ENCODE measurements at places on chromosomes 6 and 20.

GRCh38 chr6:139112561-139112960 is 22.3 kb upstream of the HECA start:
- no peak for DNase-seq

GRCh38 chr6:126020305-126021050 is 34.1 kb downstream of the TRMT11 start:
- no peak for DNase-seq

GRCh38 chr20:33568378-33568777 is 78.5 kb downstream of the CBFA2T2 start:
- DNase-seq: no peak

- peak; percentile 4 for DNase-seq
These were observed 14.3 kb upstream of the LAMP5 start for GRCh38 chr20:9500121-9500520.

DNA sequence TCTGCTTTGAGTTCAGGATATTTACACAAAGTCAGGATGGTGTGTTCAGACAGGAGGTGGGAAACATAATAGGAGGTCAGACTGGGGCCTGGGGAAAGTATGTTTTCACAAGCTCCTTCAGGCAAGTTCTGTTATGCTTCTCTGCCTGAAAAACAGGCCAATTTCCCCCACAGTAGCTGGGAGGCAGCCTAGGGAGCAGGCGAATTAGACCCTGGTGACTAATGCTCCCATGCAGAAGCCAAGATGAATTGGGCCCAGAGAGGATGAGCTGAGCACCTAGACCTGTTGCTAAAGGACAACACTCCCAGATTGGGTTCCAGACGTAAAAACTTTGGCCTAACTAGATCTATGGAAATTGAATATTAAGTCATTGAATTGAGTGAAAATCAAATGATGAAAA is 142.2 kb upstream of the MAP3K7 start:
- DNase-seq: no peak

GRCh38 chr6:6885521-6886170 is 222.1 kb upstream of the RREB1 start:
- no peak for DNase-seq

GRCh38 chr6:143164565-143165105 is 103.9 kb downstream of the AIG1 start:
- DNase-seq: no peak

DNA sequence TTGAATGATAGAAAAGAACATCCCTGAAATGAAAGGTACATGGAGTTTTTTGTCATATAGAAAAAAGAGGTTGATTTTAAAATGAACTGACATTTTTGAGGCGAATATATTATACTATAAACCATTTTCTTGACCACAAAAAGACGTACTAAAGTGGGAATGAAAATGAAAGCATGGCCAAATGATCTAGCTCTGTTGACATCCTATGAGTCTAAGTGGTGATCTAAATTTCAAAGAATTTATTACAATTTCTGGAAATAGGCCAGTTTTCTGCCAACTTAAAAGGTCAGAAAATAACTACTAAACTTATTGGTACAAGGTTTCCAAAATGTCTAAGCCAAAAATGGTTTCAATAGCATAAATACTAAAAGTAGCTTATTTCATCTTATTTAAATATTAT is 536.8 kb downstream of the EYS start:
- peak; percentile 30 for DNase-seq

- no peak for DNase-seq
These were observed 12.1 kb upstream of the SMOC2 start for GRCh38 chr6:168428863-168429262.

- peak; percentile 77 for DNase-seq
These were observed 71.4 kb upstream of the TULP1 start for GRCh38 chr6:35583893-35584688.

GRCh38 chr20:35146299-35146919 is 727 bp downstream of the EDEM2 start:
- peak; percentile 79 for DNase-seq

GRCh38 chr6:16723826-16724225 is 37.4 kb downstream of the ATXN1 start:
- DNase-seq: peak; percentile 70

- no peak for DNase-seq
These were observed 6.5 kb downstream of the CD24 start for GRCh38 chr6:106967936-106968555.

DNA sequence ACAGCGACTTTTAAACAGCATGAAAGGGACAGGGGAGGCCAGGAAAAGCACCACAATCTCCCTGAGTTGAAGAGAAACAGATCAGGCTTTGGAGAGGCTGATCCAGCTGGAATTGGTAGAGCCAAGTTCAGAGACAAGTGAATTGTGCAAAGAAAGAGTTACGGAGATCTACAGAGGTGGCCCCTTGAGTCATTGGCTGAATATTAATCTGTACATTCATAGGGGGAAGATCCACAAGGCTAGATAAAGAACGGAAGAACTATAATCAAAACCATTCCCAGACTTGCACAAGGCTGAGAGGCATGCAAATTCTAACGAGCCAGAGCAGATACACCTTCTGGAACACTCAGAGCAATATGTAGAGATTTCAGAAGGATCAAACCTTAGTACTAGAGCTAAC is 14.2 kb upstream of the FOXQ1 start:
- DNase-seq: no peak

DNA sequence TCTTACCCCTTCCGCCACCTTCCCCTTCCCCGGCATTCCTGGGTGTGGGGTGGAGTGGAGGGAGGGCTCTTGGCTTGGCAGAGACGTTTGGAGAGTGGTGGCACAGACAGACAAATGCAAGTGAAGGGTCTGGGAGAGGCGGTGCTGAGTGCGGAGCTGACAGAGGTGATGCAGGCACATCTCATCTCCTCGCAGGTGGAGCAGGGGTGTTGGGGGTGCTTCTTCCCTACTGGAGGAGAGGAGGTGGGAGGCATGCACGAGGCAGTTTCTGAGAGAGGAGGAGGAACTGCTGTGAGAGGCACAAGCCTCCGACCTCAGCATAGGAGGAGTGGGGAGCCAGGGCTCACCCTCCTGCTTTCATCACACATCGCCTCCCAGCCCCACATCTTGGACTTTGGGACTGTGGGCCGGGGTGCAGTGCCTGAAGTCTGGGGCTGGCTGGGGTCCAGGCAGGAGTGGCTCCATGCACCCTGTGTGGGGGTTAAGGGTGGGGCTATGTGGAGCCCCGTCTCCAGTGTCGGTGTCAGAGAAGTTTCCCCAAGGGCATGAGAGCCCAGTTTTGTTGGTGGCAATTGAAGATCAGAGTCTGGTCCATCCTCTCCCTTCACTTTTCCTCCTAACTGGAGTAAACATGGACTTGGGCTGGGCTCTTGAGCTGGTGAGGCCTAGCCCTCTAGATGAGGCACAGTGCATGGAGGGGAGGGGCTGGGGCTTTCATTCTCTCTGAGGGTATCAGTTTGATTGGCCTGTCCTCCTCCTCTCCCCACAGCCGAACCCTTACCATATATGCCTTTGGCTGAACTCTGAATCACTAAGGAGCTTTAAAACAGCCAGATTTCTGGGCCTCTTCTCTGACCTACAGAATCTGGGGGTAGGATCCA is 20.2 kb upstream of the SLC22A7 start:
- no peak for DNase-seq

GRCh38 chr6:44342052-44342451 is 398 bp upstream of the SPATS1 start:
- no peak for DNase-seq

GRCh38 chr6:138035070-138035469 is 72.1 kb downstream of the PERP start:
- no peak for DNase-seq

- no peak for DNase-seq
These were observed 169.0 kb downstream of the FOXC1 start for GRCh38 chr6:1778686-1779235.

- no peak for DNase-seq
These were observed 142.2 kb downstream of the NFATC2 start for GRCh38 chr20:51400051-51400926.

GRCh38 chr20:57289391-57290177 is 23.1 kb upstream of the BMP7 start:
- DNase-seq: no peak

DNA sequence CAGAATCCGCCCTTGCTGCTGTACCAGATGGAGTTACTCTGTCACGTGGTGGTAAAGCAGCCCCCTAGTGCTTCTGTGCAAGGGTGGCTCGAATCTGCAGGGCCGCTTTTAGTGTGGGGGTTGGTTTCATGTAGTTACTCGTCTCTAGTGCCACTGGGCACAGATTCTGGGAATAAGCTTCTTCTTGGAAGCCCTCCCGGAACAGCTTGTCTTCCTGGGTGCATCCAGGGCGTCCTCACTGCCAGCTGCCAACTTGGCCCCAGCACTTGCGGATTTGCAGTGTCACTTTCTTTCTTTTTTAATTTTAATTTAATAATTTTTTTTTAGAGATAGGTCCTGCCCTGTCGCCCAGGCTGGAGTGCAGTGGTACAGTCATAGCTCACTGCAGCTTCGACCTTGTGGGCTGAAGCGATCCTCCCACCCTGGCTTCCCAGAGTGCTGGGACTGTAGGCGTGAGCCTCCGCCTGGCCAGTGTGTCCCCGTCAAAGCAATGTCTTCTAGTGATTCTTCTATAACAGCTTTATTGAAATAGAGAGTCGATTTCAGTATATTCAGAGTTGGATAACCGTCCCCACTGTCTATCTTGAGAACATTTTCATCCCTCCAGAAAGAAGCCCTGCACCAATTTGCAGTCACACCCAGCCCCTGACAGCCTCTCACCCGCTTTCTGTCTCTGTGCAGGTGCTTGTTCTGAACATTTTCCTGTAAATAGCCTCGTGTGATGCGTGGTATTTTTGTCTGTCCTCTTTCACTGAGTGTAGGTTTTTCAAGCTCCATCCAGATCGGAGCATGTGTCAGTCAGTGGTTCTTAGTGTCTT is 25.9 kb downstream of the PYGB start:
- no peak for DNase-seq

DNA sequence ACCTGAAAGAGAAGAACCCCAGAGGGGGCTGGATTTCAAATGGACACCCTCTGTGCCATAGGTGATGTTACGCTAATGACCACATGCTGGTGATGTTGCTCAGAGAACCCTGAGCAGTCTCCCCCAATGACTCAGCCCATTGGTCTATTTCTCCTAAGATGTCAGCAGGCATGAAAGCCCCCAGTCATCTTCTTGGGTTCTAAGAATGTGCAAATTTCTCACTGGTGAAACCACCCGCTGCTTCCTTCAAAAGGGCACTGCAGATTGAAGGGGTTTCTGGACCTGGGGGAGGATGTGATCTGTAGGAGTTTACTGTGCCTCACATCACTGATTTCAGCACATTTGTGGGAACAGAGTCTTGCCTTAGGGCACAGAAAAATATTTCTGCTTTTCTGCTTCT is 298.4 kb upstream of the MOCS1 start:
- no peak for DNase-seq

DNA sequence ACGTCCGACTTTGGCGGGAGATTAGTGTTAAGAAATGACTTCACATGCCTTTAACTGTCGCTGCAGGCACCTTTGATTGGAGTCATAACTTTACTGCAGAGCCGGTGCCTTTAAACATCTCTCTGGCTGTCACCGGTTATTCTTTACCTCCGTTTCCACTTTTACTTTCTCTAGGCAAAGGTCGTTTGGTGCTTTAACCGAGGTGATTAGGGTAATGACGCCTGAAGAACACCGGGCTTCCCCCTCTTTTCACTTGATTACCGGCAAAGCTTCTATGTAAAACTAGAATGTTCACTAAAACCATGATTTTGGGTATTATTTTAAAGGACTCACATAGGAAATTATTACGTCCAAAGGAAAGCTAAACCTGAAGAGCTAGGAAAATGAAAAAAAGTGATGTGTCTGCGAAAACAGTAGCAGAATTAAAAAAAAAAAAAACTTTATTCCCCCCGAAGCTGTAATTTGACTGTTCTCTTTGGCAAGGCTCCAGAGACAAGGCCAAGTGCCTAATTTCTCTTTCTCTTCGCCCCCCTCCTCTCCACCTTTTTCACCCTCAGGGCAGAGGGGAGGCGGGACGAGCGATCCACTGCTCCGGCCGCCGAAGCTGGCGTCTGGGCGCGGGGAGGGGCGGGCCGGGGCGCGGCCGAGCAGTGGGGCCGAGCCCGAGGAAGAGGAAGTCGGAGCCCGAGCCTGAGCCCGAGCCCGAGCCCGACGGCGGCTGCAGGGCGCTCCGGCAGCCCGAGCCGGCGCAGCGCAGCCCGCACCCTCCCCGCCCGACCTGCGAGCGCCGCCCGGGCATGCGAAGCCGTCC is at the start of gene PLEKHG1:
TSS of gene PLEKHG1 (plus strand) at position 687 of the 811 bp plus-strand sequence. CDS start 133,797 bp downstream, outside the sequence.
- DNase-seq: no peak

DNA sequence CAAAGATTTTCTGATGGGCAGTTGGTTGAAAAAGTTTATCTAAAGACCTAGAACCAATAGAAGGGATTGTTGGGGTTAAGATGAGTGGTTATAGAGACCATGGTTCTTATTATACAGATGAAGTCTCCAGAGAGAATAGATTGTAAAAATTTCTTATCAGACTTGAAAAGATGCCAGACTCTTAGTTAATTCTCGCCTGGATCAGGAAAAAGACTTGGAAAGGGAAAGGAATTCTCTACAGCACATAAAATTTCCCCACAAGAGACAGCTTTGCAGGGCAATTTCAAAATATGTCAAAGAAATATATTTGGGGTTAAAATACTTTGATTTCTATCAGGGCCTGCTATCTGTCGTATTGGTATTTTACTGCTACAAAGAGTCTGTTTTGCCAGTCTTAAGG is 582.6 kb downstream of the UTRN start:
- DNase-seq: no peak

DNA sequence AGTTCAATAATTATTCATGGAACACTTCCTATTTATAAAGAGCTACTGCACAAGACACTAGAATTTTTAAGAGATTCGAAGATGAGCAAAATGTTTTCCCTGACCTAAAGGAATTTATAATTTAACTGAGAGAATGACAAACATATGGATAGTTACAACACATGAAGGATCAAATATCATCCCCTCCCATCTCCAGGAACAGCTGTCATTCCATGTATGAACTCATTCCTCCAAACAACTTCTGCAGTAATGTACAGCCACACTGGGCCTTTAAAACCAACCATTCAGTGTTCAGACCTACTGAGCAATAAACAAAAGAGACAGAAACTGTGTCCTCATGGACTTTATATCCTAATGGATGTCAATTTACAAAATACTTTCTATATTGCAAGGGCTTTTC is 87.8 kb downstream of the KIF16B start:
- DNase-seq: no peak

- no peak for DNase-seq
These were observed 19.8 kb downstream of the FKBP5 start for GRCh38 chr6:35668744-35669450.

Measured in RKO (cell line).